ENCODE measurements at places on chromosomes 3 and 15.

DNA sequence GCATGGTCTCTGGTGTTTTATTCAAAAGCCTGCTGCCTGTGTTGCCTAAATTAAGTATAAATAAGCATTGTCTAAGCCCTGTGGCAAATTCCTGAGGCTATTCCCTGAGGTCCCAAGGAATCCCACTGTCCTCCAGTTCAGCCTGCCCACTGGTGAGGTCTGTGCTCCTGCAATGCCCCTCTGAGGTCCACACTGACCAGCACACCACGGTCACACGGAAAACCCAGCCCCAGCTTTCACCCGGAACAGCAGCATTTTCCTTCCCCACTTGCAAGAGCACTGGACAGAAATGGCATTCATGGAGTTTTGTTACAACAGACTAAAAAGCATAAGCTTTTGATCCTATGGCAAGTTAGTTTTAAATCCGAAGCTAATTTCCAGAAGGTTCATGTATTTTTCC lies 234.0 kb downstream of the KLF13 start:
- DNase-seq = no peak

GRCh38 chr15:101014921-101015841 lies 96.0 kb downstream of the LRRK1 start:
- DNase-seq = peak; percentile 59

DNA sequence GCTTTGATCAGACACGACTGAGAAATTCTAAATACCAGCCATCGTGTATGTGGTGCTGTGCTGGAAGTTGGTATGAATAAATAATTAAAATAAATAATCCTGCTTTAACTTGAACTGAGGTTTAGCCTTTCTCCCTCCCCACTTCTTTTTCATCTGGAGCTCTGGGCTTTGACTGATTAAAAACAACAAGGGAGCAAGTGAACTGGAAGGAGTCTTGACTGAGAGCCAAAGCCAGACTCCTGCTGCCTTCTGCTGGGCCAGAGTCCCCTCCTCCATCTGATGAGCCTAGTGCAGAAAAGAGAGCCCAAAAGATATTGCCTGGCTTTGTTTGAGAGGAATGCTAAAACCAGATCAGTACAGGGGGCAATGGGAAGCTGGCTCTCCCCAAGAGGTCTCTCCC lies 96.0 kb downstream of the CCNL1 start:
- DNase-seq = no peak

DNA sequence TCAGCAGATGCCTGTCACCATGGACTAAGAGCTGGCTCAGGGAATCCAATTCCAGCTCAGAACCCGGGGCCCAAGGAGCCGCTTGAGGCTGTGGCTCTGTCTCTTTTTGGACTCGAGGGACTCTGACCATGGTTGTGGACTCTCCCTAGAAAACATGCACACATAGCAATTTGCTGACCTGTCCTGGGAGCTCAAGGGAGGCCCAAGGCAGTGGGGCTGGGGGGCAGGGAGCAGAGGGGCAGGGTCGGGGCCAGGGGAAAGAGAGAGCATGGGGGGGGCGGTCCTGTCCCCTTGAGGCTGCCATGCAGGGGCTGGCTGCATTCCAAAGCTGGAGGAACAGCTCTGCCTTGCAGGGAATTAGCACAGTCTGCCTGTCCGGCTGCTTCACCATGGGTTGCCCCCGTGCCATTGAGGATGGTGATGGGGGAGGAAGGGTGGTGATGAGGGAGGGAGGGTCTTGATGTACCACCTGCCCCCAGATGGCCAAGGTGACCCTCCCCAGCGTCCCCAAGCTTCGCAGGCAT lies 190.1 kb downstream of the GOLGA6L6 start:
- DNase-seq = no peak

DNA sequence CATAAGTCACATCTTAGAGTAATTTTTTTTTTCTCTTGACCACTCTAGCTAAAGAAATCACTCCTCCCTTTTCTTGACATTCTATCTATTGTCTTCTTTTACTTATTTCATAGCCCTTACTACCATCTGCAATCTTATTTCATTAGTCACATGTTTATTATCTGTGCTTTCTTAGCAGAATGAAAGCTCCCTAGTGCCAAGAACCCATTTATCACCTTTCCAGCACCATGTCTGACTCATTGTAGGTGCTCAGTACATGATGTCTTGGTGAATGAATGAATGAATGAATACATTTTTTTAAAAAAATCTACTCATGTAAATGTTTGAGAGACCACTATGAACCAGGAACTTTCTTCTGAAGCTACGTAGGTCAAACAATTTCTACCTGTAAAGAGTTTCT lies 157.2 kb downstream of the CADPS start:
- DNase-seq = no peak

DNA sequence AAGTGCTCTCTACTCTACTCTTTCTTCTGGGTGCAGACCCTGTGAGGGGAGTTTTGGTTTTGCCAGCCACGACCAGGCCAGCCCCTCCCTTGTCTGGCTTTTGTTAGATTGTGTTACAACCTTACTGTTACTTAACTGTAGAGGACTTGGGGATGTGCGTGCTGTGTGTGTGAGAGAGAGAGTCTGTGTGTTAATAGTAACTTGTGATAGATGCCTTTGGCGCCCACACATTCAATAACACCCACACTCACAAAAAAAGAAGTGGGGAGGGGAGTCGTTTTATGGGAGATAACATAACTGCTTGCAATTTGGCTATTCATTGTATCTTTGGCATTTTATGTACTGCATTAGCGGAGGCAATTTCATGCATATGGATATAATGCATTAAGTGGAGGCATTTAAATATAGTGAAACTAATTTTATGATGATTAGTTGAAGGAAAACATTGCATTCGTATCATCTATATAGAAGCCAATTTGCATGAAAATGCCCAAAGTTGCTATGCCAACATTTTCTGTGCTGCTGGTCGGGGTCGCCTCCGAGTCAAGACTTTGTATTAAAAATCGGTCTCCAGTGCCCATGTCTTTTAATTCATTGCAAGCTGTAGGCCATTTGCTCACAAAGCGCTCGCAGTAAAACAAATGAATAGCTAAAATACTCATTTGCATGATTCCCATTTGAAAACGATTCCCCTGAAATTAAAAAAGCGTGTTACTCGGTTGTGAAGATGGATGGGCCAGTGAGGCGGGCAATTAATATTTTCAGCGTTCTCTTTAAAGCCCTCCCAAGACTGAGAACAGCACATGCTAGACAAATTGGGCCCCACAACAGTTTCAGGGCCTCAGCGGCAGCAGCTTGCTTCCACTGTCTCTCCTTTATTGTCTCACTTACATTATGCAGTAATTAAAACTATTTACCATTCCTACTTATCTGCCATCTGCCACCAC lies 158.5 kb upstream of the SMAD3 start:
- DNase-seq = no peak

GRCh38 chr3:180678231-180678630 lies 1.1 kb downstream of the CCDC39 start:
- no peak for DNase-seq

GRCh38 chr3:16551342-16551976 lies 38.0 kb upstream of the RFTN1 start:
- no peak for DNase-seq

GRCh38 chr3:152610622-152611021 lies 224.3 kb upstream of the P2RY1 start:
- DNase-seq = no peak

DNA sequence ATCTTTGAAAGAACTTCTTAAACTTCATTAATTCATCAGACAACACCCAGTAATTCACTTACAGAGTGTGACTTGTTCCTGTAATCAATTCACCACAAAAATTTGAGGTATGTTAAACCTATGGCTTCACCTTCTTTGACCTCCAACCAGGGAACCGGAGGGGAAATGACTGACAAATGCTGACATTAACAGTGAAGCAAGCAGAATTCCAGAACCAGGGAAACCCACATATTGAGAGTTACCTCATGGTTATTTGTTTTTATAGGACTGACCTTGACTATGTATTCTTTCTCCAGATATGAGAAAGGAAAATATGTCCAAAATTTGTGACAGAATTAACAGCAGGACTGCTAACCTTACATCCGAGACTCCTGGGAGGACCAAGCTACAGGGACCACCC lies 2.7 kb downstream of the P3H2 start:
- no peak for DNase-seq

GRCh38 chr15:65287520-65287855 lies 805 bp upstream of the PARP16 start:
- no peak for DNase-seq

GRCh38 chr15:60589728-60590127 lies 110.8 kb upstream of the ICE2 start:
- no peak for DNase-seq

GRCh38 chr15:40633178-40633577 lies 39.1 kb downstream of the KNL1 start:
- no peak for DNase-seq

GRCh38 chr3:129521611-129522010 lies 6.8 kb upstream of the RHO start:
- DNase-seq = no peak

DNA sequence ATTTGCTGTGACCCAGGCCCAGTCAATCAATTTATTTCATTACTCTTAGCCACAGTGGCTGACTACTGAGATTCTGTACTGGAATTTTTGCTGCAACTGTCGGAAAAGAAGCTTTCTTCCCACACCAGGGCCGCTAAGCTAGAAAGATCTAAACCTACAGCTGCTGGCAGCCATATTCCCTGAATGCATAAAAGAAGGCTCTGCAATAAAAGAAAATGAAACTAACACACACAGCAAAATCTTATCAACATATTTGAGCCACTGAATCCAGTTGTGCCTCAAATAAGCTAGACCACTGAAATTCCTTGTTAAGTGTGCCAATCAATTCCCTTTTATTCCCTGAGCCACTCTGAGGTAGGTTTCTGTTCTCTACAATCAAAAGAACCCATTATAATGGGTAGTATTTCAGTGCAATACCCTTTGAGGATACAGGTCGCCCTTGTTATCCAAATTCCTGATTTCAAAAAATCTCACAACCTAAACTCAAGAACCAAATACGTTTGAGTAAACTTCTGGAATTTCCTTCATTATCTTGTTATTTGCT lies 60.3 kb downstream of the MYO9A start:
- DNase-seq = no peak

- DNase-seq = no peak
Observed at GRCh38 chr3:61110576-61110975, 140.7 kb downstream of the FHIT start.

GRCh38 chr3:135197246-135197645 lies 402.2 kb downstream of the EPHB1 start:
- DNase-seq = no peak

DNA sequence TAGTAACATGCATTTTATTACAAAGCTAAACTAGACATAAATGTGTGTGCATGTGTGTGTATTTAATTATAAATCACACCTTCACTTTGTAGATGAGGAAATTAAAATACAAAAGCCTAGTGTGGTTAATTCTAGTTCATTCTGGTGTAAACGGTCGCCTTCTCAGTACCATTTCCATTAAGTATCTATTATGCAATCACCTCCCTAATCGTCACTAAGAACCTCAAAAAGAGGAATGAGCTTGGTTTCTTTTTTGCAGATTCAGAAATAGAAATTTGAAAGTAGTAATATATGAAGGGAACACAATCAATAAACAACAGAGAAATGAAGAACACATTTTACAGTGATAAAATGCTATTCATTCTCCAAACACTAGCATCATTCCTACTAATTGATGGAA lies 233.2 kb downstream of the ZBBX start:
- no peak for DNase-seq

DNA sequence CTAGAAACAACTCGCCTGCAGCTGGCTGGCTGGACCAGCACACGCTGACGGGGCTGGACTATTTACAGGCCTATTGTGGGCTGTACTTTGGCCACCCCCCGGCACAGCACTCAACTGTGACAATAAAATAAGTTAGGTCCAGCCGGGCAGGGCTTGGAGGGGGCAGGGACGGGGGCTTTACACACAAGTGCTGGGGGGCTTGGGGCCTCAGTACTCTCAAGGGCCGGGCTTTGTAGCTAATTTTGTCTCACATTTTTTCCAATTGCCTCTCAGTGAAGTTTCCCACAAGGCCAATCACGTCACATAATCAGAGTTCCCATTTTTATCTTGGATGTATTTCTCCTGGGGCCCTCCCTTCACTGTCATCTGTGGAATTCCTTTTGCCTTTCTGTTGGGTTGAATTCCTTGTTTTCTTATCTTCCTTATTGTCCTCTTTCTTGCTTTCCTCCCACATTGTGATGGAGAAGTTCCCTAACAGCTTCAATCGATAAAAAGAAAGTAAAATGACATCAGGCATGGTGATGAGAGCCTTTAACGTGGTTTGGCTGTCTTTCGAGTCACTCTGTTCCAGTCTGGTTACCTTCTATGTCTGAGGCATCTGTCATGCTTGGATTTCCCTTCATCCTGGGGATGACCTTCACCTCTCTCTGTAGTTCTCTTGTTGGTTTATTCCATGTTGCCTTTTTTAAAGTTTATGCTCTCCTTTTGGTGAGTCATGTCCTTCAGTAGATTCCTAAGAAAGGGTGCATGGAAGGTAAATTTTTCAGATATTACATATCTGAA lies 44.1 kb upstream of the CMTM7 start:
- DNase-seq = no peak

DNA sequence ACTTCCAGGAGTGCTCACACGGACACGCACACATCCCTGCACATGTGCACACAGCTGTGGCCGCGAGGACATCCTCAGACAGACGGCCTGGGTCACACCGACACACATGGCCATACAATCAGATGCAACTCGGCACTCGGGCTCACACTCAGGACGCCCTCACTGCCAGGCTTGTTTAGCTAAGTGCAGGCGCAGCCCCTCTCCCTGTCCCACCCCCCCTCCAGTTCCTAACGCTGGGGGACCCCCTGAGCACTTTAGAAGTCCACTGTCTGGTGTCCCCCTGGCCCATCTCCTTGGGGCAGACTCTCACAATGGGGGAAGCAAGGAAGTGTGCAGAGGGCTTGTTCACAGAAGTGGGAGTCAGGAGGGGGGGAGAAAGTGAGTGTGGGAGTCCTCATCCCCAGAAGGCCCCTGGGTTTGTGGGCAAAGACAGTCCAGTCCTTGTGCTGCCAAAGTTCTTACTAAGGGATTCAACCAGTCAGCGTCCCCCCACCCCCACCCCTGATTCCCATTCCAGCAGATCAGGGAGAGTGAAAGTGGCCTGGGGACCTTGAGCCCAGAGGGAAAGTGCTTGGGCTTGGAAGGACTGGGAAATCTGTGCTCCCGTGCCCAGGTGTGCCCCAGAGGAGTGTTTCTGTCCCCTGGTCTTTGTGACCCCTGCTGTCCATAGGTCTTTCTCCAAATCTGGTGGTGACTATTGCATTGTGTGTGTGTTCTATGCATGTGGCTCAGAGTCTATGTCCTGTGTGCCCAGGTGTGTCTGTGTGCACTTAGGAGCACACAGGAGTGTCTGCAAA lies 767 bp upstream of the GATA2 start:
- DNase-seq = no peak
